Brain microvascular endothelial cell (primary cell): ENCODE measurements at places on chromosomes 3 and 15.

GRCh38 chr3:116135457-116136085, 309.7 kb downstream of the LSAMP start:
- DNase-seq, result peak; percentile 57

DNA sequence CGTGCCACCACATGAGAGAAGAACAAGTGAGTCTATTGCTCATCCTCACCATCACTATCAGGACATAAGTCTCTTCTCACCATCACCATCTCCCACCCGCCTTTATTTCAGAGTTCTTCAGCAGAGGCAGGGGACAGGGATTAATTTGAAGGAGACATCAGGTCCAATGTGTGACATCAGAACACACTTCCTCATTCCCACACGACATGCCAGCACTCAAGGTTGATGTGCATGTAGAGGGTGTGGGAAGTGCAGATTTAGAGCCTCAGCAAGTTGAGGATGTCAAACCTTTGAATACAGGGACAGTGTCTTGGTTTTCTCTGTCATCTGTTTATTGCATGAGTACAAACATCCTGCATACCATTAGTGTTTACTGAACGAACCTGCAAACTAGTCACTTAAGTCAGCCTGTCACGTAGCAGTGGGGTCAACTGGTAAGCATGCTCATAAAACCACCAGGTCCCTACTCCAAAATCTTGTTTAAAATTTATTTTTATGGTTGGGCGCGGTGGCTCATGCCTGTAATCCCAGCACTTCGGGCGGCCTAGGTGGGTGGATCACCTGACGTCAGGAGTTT, 104.4 kb downstream of the MYLK start:
- DNase-seq, result no peak

GRCh38 chr3:129656659-129657247, 50.3 kb upstream of the PLXND1 start:
- DNase-seq, result no peak

GRCh38 chr15:91253605-91254004, 153.5 kb downstream of the SV2B start:
- DNase-seq, result no peak

- DNase-seq, result no peak
Measured at GRCh38 chr3:114584734-114585371, 291.0 kb downstream of the TIGIT start.

GRCh38 chr3:188956839-188957489, 214.8 kb upstream of the TPRG1 start:
- DNase-seq, result peak; percentile 47

- no peak for DNase-seq
Measured at GRCh38 chr3:11629716-11630115, 14.0 kb downstream of the VGLL4 start.

GRCh38 chr3:101548527-101549105, 13.1 kb upstream of the TRMT10C start:
- DNase-seq, result no peak

DNA sequence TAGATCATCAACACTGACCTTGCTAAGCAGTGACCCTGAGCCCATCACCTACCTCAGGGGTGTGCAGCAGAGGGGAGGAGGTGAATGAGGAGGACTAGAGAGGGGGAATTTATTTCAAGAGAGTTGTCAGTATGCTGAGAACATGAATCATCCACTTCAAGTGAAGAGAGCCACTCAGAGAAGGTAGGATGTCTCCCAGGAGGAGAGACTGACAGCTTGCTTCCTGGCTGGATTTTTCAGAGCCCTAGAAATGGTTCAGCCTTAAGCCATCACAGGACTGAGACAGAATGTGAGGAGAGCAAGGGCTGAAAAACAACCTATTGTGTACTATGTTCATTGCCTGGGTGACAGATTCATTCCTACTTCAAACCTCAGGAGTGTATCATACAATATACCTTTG, 34.8 kb downstream of the CCNL1 start:
- DNase-seq, result no peak

- no peak for DNase-seq
Measured at GRCh38 chr3:123282461-123282860, 80.7 kb downstream of the SEC22A start.

DNA sequence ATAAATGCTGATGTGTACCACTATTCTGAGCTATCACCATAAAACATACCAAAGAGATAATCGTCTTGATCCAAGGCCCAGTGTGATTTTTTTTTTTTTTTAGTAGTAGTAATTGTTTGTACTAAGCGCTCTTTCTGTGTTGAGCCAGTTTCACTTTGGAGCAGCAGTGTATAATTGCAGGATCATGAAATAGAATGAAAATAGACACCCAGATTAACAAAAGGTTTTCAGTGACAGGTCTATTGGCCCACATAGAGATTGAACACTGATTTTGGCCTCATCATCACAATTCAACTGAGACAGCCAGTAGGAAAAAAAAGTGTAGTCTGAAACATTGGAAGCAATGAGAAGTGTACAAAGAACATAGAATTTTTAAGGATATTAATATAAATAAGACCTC, 749.8 kb downstream of the NAALADL2 start:
- DNase-seq, result no peak

- DNase-seq, result no peak
Measured at GRCh38 chr3:171996178-171996817, 43.1 kb upstream of the FNDC3B start.

- no peak for DNase-seq
Measured at GRCh38 chr3:99365396-99365795, 273.0 kb upstream of the COL8A1 start.

GRCh38 chr15:99343881-99344551, 92.7 kb downstream of the LRRC28 start:
- no peak for DNase-seq

- DNase-seq, result no peak
Measured at GRCh38 chr3:41920406-41920965, 41.4 kb downstream of the ULK4 start.

DNA sequence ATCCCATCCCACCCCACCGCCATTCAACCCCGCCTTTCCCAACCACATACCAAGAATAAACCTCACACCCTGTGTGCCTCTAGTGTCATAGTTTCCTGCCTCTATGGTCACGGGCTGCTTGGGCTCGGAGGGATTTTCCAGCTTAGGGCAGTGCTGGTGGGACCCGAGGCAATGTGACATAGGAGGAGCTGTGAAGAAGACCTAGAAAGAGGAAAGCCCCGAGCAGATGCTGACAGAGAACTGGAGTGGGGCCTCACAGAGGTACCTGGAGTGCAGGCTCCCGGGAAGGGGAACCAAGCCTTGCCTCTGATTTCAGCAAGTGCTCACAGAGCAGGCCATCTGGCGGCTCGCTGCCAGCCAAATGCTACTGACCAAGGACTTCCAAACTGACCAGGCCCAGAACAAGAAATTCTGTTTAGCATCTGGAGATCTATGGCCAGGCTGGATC, 27.5 kb downstream of the BHLHE40 start:
- DNase-seq, result no peak

GRCh38 chr3:119258915-119259314, 18.2 kb upstream of the B4GALT4 start:
- DNase-seq, result no peak

DNA sequence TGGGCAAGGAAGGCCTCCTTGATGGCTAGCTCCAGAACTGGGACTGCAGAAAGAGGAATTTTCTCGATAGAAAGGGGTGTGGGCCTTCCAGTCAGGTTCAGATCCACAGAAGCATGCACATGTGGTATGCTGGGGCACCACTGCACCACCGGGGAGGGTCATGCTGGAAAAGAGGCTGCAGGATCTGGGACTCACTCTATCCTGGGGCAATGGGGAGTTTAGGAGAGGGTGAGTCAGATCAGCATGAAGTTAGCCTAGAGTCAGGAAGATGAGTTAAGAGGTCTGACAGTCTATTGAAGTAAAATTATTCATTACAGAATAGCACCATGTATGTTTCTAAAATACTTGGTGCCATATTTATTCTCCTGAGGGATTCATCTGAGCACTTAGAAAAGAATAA, 130.2 kb upstream of the TOPAZ1 start:
- no peak for DNase-seq

DNA sequence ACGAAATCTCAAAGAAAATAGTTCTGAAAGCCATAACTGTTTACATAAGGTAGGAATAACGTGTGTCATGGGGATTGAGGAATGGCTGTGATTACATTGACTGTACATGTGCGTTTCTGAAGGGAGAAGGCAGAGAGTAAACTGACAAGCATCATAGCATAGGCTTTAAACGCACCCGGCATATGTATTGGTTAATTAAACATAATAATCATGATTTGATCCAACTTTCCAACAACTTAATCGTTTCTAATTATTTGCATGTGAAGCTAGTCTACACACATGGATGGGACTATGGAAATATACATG, 3.3 kb downstream of the TMEM108 start:
- DNase-seq, result no peak

- peak; percentile 71 for DNase-seq
Measured at GRCh38 chr3:51982838-51983577, at the start of gene ACY1. TSS of gene ACY1 (plus strand) at chr3:51983535. CDS start at chr3:51984065, 530 bp downstream.

GRCh38 chr15:35505141-35505540, 40.8 kb downstream of the DPH6 start:
- DNase-seq, result no peak

DNA sequence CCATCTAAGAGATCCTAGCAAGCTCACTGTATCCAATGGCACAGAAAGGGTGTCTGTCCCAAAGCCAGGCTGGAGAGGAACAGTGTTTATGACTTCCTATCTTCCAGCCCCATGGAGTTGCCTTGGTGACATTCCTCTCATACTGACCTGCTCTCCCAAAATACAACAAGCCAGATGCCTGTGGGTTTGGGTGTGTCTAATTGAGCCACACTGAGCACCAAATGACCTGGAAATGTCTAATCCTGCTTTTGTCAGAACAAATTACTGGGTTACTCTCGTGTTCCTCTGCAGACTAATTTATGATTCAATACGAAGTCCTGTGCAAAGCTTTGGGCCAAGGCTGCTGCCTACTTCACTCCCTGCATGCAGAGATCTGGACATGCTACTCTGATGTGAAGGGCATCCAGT, 98.1 kb upstream of the STRIT1 start:
- peak; percentile 3 for DNase-seq

DNA sequence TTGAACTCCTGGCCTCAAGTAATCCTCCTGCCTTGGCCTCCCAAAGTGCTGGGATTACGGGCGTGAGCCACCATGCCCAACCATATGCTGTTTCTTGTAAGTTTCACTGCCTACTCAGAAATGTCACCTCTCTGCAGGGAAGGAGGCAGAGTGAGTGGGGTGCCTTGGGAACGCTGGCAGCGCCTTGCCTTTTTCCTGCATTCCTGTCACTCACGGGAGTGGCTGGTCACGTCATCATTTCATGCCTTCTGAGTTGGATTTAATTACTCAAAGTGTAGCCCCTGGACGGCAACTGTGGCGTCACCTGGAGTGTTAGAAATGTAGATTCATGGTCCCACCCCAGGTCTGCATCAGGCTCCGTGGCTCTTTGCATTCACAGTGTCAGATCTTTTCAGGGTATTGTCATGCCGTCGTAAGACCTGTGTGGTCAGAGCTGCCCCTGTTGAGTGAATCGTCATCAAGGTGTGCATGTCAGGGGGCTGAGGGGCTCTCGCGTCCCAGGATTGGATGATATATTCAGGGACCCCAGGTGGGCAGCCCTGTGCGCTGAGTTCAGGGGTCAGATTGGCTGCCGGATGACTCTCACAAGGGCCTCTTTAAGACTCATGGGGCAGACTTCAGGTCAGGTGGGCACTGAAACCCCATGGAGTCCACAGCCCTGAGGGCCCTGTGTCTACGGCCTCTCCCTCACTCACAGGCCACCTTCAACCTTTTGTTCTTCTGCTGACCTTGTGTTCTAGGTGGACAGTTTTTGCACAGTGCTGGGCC, 65.9 kb upstream of the KLHL25 start:
- no peak for DNase-seq

GRCh38 chr3:25096536-25096935, 331.5 kb upstream of the RARB start:
- DNase-seq, result no peak

DNA sequence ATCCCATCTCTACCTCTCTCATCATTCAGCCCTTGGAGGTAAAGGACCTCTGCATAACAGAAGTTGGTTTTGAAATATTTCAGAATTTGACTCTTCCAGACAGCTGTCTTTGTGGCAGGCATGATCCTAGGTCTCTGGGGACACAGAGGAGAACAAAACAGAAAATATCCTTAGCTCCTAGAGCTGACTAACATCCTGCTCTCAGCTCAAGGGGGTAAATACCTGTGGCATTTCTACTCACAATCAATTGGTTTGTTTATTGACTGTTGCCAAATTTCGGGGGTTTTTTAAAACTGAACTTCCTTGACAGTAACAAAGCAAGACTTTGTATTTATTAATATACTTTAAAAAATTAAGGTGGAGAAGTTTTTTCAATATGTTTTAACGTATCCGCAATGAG, 78.8 kb downstream of the EOMES start:
- DNase-seq, result no peak

DNA sequence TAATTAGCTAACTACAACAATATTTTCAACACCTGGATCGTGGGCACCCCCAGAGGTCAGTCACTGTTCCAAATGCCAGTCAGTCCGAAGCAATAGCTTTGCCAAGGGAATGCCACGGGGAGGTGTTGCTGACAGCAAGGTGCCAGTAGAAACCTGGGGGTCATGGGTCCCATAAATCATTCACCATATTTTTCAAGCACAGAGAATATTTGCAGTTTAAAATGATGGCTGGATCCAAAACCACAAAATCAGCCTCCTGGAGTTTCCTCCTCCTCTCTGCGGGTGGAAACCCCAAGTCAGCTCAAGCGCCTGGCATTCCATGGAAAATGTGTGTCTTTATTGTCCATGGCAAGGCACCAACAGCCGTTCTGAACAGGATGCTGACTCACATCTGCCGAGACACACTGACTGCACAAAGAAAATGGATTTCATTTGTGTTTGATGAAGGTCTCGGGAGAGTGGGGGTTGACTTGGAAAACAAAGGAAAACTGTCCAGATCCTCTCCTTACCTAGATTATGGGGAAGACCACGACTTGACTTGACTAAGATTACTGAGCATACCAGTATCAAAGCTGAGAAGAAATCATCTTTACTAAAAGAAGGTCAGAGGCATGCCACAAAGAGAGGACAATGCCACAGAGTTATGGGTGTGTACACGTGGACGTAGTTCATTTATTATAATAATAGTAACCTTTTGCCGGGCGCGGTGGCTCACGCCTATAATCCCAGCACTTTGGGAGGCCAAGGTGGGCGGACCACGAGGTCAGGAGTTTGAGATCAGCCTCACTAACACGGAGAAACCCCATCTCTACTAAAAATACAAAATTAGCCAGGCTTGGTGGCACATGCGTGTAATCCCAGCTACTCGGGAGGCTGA, 26.4 kb downstream of the ANXA2 start:
- peak; percentile 98 for DNase-seq
